ENCODE measurements at places on chromosomes 1 and 21.

DNA sequence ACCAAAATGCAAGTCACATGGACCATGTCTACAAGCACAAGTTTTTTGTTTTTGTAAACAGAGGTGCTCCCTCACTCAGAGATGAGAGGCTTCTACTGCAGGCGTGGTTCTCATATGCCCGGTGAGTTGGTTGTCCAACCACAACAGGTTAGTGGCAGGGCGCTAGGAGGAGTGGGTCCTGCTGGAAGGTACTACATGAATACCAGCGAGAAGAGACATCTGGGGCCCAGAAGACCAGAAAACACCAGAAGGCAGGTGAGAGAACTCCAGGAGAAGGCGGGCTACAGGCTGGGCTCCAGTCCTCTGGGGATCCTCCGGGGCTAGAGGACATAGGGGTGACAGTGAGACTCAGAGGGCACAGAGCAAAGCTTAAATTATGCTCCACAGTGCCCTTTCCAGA lies 366.5 kb downstream of the MATN1 start:
- DNase-seq, result no peak

- DNase-seq, result no peak
Observed at GRCh38 chr1:184757406-184757805, 2.7 kb upstream of the EDEM3 start.

DNA sequence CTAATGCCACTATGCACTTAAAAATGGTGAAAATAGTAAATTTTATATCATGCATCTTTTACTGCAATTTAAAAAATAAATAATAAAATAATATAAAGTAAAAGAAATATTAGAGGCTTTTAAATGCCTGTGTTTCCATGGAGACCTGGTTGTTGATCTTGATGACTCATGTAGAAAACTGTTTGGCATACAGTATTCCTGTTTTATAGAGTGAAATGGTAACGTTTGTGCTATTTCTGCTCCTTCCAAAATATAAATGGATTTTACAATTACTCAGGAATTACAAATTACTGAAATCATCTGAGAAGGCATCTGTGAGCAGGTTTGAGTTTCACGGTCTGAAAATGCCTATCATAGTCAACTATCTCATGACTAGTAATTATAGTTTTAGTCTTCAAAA lies 98.4 kb upstream of the USP25 start:
- DNase-seq, result no peak

DNA sequence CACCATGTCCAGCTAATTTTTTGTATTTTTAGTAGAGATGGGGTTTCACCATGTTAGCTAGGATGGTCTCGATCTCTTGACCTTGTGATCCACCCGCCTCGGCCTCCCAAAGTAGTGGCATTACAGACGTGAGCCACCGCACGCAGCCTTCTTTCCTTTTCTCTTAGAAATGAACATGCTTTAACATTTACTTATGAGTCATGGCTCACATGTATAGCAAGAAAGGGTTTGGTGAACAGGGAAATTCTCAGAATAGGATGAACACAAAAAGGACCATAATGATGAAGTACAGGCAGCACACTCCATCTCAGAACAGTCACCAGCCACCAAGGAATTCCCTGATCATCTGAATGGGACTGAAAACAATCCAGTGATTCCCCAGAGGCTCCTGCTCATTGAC lies 9.4 kb upstream of the VAMP4 start:
- DNase-seq, result no peak

GRCh38 chr1:61480273-61480935 lies 244.5 kb downstream of the TM2D1 start:
- DNase-seq, result no peak

GRCh38 chr1:30758785-30759380 lies 1.3 kb upstream of the LAPTM5 start:
- DNase-seq, result no peak

DNA sequence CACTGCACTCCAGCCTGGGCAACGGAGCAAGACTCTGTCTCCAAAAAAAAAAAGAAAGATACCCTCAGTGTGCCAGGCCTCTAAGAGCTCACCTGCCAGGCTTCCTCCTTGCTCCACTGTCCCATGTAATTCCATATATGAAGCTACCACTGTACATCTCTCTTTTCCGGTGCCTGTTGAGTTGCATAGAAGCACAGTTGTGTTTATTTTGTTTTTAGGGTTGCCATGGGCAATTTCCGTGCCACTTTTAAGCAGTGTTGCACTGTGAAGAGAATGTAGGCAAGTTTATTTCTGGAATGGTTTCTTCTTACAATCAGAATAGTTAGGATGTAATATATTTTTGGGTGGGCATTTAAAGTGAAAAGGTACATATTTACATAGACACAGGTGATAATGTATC lies 23.3 kb downstream of the MR1 start:
- DNase-seq, result peak; percentile 4

- DNase-seq, result no peak
Observed at GRCh38 chr1:119702384-119702783, 9.3 kb upstream of the PHGDH start.

GRCh38 chr1:98452162-98452561 lies 209.4 kb upstream of the SNX7 start:
- no peak for DNase-seq

DNA sequence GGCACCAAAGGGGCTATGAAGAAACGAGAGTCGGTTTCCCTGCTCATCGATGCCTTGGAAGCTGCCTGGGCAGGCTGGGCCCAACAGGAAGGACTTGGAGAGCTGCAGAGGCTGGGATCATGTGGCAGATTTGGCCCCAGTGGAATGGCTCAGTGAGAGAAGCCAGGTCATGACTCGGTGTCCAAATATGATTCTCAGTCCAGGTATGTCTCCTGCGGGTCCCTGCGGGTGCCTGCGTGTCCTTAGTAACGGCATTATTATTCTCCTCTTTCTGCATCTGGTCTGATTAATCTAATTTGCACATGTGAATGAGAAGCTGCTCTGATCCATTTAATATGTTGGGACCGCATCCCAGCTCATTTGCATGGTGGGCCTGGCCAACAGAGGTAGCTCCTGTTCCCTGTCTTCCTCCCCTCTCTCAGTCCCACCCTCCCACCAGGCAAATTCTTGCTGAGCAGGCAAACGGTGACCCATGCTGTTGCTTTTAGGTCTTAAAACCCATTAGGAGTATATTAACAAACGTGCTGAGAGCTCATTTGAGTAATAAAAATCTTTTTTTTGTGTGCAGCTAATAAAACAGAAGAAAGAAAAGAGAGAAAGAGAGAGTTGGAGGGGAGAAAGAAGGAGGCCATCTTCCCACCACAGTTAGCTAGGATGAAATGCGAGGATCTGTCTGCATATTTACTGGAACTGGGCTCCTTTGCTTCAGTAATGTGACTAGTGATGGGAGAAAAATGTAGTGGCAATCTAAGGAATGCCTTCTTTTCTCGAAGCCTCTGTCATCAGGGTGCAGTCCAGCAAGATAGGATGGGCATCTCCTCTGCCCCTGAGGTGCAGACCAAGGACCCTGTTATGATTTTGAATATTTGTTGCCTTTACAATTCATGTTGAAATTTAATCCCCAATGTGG lies 133.5 kb downstream of the HMGB4 start:
- DNase-seq, result no peak

GRCh38 chr1:1629430-1630190 lies 2.4 kb upstream of the MMP23B start:
- no peak for DNase-seq

- no peak for DNase-seq
Observed at GRCh38 chr1:7648761-7649384, 122.2 kb upstream of the VAMP3 start.

- no peak for DNase-seq
Observed at GRCh38 chr1:153434746-153435455, 18.6 kb downstream of the S100A7A start.

GRCh38 chr1:164863056-164863455 lies 304.1 kb downstream of the PBX1 start:
- no peak for DNase-seq

- peak; percentile 52 for DNase-seq
Observed at GRCh38 chr1:24502065-24502708, 449 bp upstream of the RCAN3 start.

DNA sequence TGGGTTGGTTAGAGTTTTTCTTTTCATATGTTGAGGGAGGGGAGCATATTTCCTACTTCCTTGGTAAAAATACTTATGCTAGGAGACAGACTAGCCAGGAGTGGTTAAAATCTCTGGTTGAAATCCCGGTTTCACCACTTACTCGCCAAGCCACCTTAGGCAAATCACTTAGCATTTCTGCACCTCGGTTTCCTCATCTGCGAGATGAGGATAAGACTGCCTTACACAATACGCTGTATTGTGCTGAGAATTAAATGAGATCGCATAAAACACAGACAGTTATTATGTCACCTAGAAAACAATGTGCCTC lies 1.4 kb downstream of the IFFO2 start:
- DNase-seq, result no peak

DNA sequence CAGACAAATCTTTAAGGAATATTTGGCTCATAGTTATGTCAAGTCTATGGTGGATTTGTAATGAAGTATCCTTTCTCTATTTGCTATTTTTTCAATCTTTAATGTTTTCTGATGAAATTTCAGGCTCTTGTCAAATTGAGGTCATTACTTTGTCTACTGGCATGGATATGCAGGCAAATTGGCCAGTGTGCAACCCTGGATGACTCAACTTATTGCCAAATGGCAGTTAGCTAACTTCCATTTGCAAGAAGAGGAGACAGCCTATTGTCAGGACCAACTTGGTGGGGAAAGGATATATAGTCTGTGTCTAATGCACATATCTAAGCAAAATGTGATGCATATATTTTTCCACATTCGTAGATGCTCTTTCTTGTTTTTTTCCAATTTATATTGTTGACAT lies 530.5 kb downstream of the PTBP2 start:
- no peak for DNase-seq

- no peak for DNase-seq
Observed at GRCh38 chr1:1899266-1899966, 8.5 kb upstream of the GNB1 start.

DNA sequence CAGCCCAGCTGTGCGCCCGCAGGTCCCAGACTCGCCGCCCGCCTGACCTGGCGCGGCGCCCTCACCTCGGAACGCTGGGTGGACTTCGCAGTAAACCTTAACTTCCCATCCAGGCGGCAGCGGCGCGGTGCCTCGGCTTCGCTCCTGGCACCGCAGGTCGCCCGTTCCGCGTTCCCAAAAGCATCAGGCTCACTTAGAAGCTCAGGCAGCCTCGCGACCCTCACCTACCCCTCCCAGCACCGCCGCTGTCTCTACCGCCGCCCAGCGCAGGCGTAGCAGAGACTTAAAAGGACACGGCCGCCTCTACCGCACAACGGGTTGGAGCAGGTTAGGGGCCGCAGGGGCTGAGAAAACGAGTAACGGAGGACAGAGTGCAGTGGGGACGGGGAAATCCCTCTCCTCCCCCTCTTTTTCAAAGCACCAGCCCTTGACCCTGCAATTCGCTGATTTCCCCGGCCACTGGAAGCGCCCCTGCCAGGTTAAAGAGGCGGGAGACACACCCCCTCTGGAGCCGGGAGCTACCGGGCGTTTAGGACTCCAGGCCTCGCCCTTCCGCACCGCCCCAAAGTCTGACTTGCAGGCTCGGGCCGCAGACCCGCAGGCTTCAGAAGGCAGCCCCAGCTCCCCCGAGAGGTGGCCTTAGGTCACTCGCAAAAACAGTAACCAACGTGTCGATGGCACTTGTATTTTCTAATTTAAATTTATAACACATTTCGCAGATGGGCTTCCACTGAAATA lies 328.5 kb downstream of the FAM72C start:
- DNase-seq, result no peak

- no peak for DNase-seq
Observed at GRCh38 chr21:23218667-23219066, 2220.5 kb downstream of the NCAM2 start.

GRCh38 chr1:182549811-182550210 lies 39.2 kb downstream of the RNASEL start:
- DNase-seq, result no peak

GRCh38 chr1:47713333-47713953 lies 275.6 kb downstream of the FOXD2 start:
- no peak for DNase-seq

- no peak for DNase-seq
Observed at GRCh38 chr1:50857702-50858101, 102.4 kb downstream of the FAF1 start.

- DNase-seq, result no peak
Observed at GRCh38 chr1:22841860-22842281, 130.8 kb downstream of the LACTBL1 start.

DNA sequence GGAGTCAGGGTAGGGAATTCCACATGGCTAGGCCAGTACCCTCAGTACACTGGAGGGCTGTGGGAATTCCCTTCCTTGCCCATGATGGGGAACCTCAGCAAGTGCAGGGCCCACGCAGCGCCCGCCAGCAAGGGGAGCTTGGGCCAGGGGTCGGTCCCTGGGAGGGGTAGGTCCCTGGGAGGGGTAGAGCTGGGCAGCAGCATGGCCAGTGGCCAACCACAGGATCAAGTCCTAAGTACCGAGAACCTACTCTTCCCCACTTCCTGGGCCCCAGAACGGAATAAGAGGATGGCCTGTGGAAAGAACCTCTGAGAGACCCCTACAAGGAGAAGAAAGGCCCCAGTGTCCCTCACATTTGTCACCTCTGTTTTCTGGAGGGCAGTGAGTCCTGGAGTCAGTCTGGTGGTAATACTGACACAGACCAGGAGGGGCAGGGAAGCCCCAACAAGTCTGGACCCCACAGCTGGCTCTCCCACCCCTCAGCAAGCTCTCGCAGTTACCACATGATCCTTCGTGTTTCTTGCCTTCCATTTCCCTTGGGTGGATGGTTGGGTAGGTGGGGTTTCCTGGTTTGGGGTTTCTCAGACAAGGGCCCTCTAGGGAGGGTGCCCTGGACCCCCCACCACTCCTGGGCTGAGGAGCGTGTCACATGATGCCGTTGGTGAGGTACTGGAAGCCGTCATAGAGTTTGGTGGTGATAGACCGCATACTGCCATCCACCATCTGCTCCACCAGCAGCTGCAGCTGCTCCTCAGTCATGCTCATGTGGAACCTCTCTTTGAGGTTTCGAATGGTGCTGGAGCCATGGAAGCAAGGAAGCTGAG lies 10.3 kb downstream of the ZNF687 start:
- no peak for DNase-seq

DNA sequence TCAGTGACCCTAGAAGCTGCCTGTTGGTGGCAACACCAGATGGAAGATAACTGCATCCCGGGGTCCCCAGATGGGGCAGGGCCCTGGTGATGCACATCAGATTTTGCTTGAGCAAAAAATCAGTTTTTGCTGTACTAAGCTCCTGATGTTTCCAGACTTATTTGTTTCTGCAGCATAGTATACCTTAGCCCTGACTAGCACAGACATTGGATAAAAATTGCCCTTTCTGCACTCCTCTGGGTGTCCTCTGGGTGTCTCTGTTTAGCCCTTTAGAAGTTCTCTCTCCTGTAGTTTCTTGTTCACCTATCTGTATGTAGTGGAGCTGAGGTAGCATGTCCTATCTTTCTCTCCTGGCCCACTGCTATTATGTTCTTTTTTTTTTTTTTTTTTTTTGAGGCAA lies 30.3 kb upstream of the PLA2G2C start:
- peak; percentile 31 for DNase-seq
